ENCODE measurements at places on chromosomes 4 and X.

GRCh38 chrX:149060921-149061320 lies 444.2 kb downstream of the IDS start:
- no peak for DNase-seq

DNA sequence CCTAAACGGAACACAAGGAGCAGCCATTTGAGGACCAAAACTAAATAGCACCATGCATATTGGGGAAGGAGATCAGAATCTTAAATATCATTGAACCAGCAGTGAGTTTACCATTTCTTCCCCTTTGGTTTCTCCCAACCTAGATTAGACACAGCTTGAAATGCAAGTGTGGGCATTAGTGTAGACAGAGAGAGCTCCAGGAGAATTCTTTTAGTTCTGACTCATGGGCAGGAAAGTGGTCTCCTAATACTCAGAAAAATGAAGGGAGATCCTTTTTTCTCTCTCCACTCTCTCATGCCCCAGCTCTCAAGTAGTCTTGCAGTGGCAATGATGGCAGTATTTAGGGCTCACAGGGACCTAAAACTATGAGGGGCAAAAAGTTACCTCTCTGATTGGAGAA lies 567.9 kb downstream of the INPP4B start:
- no peak for DNase-seq

DNA sequence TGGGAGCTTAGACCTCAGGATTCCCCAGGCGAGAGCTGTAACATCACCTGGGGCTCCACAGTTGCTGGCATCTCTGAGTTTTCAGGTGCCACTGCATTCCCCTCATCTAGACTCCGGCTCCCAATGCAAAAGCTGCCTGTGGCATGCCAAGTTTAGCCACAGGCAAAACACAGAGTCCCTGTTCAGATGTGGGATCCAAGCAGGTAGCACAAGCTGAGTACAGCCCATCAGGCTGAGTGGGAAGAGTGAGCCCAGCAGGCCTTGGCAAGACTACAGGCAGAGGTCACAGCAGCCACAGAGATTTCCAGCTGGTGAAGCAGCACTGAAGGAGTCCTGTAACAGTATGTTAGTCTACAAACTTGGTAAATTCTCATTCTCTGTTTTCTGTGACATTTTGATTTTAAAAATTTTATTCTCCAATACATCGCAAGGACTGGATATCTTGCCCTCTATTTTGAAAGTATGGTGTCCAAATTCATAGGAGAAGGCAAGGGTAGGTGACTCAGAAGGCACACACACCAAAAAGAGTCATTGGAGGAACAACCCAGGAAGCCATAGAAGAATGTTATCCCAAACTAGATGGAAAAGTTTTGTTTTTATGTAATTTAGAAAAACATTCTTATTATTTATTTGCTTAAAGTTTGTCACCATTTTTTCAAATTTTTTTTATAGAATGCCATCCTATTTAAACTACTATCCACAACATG lies 13.6 kb upstream of the CXCL2 start:
- no peak for DNase-seq

DNA sequence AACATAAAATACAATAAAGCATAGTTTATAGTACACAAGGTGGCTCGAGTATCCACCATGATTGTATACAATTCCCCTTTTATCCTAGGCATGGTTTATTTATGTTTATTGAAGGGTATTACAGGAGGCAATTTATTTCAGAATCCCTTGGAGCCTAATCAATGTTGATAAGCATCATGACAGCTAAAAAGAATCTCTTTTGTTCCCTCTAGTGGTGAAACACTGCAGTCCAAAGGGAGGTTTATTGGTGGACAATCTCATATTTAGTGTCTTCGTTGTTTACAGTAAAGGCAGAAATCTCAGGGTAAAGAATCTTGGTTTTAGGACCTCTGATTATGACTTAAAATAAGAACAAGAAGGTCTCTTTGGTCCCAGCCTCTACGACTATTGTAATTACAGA lies 1712.5 kb downstream of the C4orf33 start:
- peak; percentile 10 for DNase-seq

DNA sequence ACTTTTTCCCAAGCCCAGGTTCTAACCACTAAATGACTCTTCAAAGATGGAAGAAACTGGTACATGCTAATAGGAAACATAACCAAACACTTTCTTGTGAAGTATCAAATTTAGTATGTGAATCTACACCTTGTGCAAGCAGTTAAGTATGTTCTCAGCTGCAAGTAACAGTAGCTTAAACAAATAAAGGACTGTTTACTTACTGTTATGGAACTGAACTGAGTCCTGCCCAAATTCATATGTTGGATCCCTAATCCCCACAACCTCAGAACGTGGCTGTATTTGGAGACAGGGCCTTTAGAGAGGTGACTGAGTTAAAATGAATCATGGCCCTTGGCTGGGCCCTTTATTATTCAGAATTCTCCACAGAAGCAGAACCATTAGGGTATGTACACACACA lies 178.7 kb downstream of the KDR start:
- DNase-seq, result no peak

DNA sequence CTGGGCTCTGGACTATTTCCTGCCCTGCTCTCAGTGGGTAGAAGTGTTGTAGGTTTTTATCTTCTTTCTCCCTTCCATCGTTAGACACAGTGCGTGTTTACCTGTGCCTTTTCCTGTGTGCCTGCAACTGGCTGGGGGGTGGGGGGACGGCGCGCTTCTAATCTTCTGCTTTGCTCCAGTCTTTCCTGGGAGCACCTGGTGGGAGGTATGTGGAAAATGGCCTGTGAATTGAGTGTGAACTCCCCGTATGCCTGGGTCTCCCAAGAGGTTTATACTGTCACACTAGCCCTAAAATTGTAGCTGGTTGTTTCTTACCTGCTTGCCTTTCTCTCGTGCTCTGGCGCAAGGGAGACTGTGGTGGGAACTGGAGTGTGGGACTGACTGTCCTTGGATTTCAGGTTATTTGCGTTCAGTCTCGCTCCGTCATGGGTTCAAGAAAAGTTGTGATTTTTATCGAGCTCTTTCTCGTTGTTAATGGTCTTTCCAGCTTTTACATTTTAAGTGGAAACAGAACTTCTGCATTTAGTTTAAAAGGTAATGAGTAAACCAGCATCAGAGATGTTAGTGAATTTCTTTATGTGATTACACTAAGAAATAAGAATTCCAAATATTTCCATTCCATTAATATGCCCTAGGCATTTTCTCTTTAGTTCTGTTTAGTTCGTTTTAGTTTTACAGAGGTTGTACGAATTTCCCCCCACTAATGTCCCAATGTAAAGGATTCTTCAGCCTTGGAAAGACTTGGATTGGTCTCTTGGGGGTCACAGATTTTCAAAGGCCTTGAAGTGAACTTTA lies 15.3 kb downstream of the MRPL1 start:
- no peak for DNase-seq

DNA sequence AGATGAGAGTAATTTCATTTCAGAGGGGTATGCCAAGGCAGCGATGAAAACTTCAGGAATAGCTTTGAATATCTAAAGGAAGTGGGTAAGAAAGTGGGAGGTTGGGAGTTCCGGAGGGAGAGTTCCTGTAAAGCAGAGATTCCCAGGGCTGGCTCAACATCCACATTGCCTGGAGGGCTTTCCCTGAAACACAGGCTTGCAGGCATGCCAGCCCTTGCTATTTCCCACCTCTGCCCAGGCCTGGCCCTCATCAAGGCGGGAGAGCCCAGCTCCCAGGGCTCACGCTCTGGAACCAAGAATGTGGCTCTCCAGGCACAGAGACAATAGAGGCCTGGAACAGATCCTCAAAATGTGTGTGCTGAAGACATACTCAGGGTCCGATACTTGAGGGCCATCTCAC lies 43.8 kb upstream of the CLDN34 start:
- DNase-seq, result no peak

GRCh38 chr4:185323606-185324005 lies 72.1 kb downstream of the LRP2BP start:
- no peak for DNase-seq

GRCh38 chr4:120144041-120144440 lies 77.4 kb upstream of the MAD2L1 start:
- no peak for DNase-seq

DNA sequence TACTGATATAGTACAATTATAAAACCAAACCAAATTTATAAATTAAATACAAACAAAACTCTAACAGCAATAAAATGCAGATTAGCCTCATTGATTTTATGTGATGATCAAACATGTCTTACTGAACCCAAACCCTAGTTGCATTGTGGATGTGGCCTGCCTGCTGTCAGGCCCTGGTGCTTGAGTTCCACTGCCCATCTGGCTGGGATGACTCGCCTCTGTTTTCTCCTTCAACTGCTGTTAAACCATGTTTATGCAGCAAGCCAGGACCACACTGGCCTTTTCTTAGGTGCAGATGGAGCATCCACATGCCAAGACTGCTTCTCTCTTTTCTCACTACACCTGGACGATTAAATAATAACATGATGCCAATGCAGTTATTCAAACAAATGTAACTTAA lies 22.6 kb downstream of the NAP1L5 start:
- no peak for DNase-seq

GRCh38 chr4:37821953-37822605 lies 4.4 kb upstream of the PGM2 start:
- no peak for DNase-seq

DNA sequence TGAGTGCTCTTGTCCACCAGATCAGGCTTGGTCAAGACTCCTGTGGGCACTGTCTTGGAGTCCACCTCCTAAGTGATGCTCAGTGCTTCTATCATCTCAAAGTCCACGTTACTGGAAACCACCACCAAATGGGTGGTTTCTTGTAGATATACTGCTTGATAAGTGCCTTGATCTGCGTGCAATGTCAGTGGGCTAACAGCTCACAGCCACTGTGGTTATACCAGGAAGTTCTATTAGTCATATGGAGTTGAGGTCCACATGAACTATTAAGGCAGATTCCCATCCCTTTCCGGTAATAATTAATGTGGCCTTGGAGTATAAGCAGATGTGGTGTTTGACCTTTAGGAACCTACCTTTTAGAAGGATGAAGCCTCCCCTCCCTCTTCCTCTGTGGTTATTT lies 161.9 kb downstream of the ZNF518B start:
- DNase-seq, result no peak

- DNase-seq, result no peak
Observed at GRCh38 chr4:42672359-42673081, 15.6 kb upstream of the ATP8A1 start.

DNA sequence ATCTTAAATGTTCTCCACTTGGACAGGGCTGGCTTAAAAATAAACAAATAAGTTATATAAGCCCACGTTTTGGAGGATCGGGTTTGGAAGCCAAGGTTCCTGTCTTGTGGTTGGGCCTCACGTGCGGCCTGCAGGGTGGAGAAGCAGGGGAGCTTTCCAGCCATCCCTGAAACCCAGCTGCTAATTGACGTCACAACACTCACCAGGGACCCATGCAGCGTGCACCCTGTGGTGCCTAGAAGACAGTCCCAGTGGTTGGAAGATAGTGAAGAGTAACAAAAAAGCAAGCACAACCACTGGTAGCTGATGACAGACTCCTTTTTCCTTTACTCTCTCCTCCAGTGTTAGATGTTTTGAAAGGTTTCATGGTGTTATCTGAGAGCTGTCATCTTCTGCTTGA lies 142.0 kb upstream of the RBPJ start:
- no peak for DNase-seq

DNA sequence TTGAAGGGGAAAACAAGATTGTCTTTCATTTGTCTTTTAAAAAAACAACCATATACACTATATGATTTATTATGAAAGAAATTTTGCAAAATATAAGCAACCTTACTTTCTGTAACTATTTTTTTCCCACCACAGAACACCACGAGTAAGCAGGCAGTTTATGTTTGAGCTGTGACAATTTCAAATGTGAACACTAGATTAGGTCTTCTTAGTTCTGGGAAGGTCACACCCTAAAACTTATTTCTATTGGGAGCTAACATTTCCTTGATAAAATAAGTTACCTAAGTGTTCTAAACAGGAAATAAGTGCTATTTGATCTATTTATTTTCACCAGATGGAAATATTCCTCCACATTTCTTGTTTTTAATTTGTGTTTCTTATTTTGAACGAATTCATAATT lies 50.6 kb downstream of the PCDH7 start:
- DNase-seq, result no peak

DNA sequence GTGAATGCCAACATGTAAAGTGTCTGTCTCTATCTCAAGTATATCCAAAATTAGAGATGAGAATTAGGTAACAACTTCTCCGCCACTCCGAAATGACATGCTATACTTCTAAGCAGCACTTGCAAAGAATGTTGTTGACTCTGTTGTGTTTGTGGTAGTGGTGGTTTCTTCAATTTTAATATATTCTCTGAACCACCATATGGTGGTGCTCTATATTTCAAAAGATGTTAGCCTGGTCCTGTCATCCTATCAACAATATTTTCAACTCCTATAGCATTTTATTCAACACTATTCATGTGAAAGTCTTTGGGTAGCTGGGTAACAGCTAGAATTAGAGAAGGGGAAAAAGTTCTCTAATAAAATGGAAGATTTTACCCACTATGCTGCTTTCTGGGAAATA lies 1622.8 kb upstream of the IGFBP7 start:
- no peak for DNase-seq

- peak; percentile 7 for DNase-seq
Observed at GRCh38 chr4:150385606-150386005, 196.3 kb upstream of the MAB21L2 start.

DNA sequence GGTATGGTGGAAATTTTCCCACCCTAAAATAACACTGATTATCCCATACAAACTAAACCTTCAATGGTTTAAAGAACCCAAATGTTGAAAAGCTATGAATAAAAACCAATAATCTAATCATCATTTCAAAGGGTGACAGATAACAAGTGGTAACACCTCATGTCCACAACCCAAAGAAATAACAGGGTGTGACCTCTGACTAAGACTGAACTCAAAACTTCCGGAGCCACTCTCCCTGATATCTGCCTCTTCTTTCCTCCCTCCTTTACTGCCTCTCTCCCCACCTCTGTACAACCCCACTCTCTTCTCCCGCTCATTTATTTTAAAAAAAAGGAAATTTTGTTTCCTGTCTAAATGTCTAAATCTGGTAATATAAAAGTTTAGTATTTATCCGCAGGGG lies 11.5 kb downstream of the FBXW7 start:
- no peak for DNase-seq

DNA sequence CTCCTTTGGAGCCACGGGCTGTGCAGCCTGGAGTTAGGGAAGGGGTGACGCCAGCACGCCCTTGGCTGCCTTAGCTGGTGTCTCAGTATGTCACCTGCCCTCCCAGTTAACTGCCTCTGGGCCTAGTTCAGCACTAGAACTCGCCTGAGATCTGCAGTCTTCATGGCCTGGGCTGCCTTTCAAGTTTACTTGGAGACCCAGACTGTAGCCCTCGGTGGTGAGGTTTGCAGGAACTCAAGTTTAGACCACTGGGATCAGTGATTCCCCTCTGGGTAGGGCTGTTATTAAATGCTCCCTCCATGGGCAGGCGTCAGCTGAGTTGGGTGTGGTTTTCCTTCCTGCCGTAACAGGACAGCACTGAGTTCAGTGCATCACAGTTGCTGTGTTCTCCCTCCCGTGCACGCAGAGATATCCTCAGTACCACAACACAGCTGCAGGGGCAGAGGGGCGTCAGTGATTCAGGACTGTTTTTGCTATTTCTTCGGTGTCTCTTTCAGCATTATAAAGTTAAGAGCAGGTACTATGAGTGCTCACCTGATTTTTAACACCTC lies 30.5 kb downstream of the PLAC8 start:
- DNase-seq, result no peak

- DNase-seq, result no peak
Observed at GRCh38 chrX:130702867-130703707, 199.9 kb downstream of the ENOX2 start.

Data from iPS-NIHi11 (cell line).